Islet precursor cell (in vitro differentiated cells): ENCODE measurements at places on chromosomes 5 and 9.

DNA sequence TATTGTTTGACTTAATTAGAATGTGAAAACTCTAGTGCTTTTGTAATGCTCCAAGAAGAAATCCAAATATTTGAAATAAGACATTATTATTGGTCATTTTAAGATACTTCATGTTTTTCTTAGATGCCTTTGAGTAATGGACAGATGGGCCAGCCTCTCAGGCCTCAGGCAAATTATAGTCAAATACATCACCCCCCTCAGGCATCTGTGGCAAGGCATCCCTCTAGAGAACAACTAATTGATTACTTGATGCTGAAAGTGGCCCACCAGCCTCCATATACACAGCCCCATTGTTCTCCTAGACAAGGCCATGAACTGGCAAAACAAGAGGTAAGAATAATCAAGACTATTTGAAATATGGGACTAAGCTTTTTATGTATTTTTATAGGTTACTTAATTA is 69.2 kb upstream of the SREK1 start:
- DNase-seq, result peak; percentile 58

- DNase-seq, result no peak
These were observed 102.2 kb downstream of the YTHDC2 start for GRCh38 chr5:113615708-113616107.

- peak; percentile 69 for DNase-seq
These were observed 9.0 kb upstream of the SPINK4 start for GRCh38 chr9:33230756-33231622.

DNA sequence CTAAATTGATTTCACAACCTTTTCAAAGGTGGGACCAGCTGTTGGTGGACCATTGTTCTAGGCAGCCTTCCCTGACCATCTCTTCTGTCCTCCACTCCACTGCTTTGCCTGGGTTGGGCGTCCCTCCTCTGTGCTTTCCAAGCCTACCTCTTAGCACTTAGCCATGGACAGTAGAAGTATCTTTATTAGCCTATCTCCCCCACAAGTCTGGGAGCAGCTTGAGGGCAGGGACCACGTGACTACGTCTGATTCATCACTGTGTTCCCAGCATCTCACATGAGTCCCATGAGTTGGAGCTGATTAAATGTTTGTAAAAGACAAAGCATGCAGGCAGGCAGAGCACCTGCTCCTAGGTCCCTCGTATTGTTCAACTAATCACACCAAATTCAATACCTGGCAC is 20.9 kb downstream of the MORN5 start:
- DNase-seq, result no peak

- peak; percentile 79 for DNase-seq
These were observed 9.2 kb upstream of the RARS1 start for GRCh38 chr5:168477060-168477459.

DNA sequence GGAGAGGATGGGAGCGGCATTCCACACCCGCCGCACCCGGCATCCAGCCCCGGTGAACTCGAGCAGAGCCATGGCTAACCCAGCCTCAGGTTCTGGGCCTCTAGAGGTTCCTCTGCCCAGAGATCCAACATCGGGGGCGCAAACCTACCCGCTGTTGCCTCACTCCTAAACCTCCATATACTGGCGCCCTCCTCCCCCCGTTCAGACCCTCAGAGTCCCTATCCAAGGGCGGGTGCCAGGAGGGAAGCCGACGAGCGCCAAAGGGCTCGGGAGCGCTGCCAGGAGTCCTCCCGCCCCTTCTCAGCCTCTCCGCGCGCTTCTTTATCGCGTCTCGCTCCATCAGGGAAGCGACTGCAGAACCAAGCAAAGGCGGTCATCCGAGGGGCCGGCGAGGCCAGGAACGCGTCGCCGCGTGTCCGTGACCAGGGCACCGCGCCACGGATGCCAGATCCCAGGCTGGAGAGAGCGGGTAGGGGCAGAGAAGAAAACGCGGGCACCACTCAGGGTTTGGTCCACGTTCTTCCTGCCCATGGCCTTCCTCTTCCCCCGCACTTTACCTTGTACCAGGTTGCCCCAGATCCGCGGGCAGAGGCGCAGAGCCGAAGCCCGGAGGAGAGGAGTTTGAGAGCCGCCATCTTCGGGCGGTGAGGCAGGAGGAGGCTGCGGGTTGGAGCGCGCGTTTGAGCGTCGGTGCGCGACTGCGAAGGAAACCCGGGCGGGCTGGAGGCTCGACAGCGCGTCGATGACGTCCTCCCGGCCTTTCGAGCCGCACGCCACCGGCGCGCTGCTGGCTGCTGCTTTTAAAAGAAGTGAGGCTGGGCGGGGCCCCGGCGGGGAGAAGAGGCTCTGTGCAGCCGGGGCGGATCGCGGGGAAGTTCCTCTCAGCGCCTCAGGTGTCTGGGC is at the start of gene OXCT1:
Gene OXCT1 (minus strand): TSS at position 702 of the 903 bp plus-strand sequence. CDS start 67 bp downstream, at position 635.
- DNase-seq, result peak; percentile 89

DNA sequence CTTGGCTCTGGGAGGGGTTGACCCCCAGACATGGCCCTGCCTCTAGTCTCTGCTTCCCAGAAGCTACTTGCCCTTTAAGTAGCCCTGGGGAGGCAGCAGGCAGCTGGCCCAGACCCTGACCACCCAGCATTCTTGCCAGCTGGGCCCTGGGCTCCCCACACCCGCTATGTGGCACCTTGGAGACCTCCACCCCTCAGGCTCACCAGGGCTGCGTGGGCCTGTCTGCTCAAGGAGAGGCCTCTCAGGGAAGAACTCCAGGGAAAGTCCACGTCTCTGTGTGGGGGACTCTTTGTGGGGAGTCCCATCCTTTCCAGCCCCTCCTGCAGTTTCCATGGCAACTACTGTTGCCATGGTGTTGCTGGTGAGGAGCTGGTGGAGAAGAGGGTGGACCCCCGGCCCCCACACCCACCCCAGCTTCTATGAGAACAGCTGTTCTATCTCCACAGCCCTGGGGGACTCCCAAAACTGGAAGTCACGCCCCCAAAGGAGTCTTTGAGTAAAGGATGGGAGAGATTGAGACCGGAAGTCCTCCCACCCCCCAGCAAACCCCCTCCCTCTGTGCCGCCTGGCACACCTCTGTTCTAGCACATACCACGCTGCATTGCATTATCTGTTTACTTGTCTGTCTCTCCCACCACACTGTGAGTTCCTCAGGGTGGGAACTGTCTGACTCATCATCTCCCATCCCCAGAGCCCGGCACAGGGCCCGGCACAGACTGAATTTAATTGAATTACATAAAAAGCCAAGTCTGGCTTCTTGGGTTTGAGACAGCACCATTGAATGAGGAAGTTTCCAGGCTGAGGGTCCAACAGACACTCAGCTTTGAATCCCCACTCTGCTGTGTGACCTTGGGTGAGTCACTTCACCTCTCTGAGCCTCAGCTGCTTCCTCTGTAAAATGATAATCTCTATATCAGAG is 12.6 kb downstream of the DNM1 start:
- peak; percentile 83 for DNase-seq

GRCh38 chr5:65862384-65862783 is 64.0 kb upstream of the ERBIN start:
- no peak for DNase-seq

GRCh38 chr5:56123531-56124243 is 109.4 kb downstream of the ANKRD55 start:
- DNase-seq, result peak; percentile 94

GRCh38 chr5:172339264-172340180 is 56.0 kb upstream of the UBTD2 start:
- DNase-seq, result no peak

GRCh38 chr5:61817472-61818326 is 485.6 kb downstream of the ZSWIM6 start:
- DNase-seq, result peak; percentile 71

GRCh38 chr5:59275510-59276324 is 617.8 kb downstream of the PDE4D start:
- peak; percentile 87 for DNase-seq

- DNase-seq, result no peak
These were observed 25.2 kb downstream of the TMEM252 start for GRCh38 chr9:68515326-68516017.

DNA sequence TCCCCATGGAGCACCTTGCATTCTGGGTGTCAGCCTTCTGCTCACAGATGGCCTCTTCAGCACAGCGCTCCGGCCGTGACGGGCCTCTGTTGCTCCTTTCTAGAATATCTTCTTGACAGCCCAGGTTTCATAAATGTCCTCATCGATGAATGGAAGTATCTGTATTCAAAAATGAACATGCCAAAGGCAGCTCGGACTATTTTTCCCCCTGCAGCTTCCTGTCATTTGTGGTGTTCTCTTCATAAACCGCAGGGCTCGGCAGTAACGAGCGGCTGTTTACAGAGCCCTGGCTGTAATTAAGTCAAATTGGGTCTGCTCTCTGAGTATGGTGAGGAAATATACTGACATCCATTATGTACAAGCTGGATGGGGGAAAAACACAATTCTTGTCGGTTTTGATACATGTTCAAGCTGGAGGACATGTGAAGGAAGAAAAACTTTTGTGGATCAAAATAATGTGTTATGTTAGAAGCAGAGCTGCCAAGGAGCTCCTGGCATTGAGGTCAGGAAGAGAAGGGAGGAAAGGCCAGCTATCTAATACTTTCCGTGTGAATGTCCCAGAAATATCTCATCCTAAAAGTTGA is 154.1 kb upstream of the CD180 start:
- DNase-seq, result no peak

- no peak for DNase-seq
These were observed 799.1 kb downstream of the TAF11L14 start for GRCh38 chr5:18433336-18433735.

DNA sequence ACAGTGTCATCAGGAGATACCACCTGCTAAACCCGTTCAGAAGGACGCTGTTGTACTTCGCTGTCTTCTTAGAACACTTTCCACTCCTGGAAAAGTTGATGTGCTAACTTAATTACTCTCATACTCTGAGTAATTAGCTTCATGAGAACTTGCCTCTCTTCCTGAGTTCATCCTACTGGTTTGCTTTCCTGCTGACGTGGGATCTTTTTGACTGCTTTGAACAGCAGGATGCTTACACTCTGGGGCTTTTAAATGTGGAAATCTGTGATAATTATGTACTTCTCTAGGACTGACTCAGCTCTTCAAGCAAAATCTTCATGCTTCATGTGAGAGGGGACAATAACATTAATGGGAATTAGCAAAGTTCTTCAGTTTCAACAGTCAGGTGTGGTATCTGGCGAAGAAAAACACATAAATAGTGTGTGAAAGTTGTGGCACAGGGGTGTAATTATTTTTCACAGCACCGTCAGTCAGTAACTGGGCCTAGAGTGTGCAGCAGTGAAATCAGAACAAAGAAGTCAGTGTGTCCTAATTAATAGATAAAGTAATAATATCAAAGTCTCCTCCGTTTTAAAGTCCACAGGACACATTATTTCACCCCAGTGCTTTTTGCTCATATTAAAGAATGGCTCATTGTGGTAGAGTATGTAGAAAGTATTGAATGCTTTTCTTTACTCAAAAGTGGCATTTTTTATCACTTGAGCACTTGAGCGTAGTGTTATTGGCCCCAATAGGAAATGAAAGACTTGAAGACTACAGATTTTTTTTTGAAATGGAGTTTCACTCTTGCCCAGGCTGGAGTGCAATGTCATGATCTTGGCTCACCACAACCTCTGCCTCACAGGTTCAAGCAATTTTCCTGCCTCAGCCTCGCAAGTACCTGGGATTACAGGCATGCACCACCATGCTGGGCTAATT is 140.9 kb upstream of the DMRT1 start:
- DNase-seq, result no peak

DNA sequence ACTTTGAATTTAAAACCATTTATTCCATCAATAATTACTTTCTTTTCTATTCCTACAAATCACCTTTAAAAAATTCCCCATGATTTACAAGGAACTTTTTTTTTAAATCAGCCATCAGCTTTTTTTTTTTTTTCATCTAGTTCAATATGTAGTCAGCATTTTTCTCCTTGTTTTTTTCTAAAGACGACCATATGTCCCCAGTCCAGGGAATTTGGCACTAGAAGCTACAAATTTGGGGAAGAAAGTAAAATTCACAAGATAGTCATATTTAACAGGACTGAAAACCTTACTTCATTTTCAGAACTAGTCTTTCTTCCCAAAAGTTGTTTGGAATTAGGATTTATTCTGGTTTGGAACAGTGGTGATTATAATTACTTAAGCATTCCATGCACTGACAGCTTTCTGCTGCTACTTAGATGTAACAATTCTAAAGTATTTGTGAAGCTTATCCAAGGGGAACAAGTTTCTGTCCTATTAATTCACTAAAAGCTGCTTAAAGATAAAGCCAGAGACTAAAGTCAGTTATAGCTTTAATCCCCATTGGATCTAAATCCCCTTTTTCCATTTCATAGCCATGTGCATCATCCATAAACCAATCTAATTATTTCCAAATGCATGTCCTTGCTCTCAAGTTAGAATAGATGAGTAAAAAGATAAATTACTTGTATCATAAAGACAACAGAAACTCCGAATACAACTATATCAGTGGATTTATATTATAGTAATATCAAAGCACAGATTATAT is 7.4 kb upstream of the SNCAIP start:
- DNase-seq, result no peak

- DNase-seq, result no peak
These were observed 357.0 kb downstream of the GADD45G start for GRCh38 chr9:89961616-89962341.

DNA sequence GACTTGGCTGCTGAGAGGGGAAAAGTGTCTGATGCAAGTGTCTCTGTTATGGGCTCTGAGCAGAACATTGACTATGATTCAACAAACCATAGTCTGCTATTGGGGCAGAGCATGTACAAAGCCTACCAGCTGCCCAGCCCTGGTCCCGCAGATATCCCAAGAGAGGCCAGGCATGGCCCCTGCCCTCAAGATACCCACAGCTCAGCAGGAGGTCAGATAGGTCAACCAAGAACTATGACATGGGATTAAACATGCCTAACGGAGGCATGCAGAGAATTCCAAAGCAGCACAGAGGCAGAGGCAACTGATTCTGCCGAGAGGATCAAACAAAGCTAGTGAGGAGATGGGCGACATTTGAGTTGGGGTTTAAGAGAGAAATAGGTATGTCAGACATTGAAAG is 39.9 kb upstream of the CPLX2 start:
- peak; percentile 58 for DNase-seq

- no peak for DNase-seq
These were observed 463.8 kb downstream of the TLE1 start for GRCh38 chr9:81225596-81225995.

- DNase-seq, result peak; percentile 80
These were observed 23.3 kb upstream of the UGT3A2 start for GRCh38 chr5:36089989-36090388.

- no peak for DNase-seq
These were observed 77.7 kb upstream of the TAS2R1 start for GRCh38 chr5:9707732-9708462.

DNA sequence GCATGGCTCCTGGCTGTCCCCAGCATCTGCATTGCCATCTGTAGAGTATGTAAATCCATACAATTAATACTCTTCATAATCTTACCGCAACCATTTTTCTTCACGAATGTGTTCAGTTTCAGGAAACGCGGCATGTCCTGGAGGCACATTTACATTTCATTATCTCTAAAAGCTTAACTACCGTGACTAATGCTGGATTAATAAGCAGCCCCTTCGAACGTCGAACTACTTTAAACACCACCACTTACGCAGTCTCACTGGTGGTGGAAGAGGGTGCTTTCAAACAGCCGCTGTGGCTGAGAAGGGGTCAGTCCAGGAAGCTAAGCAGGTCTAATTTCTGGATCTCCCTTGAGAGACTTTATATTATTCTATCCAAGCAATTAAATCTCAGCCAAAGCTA is 85.6 kb downstream of the C5orf15 start:
- no peak for DNase-seq
